ENCODE measurements at places on chromosomes 13 and 19.

DNA sequence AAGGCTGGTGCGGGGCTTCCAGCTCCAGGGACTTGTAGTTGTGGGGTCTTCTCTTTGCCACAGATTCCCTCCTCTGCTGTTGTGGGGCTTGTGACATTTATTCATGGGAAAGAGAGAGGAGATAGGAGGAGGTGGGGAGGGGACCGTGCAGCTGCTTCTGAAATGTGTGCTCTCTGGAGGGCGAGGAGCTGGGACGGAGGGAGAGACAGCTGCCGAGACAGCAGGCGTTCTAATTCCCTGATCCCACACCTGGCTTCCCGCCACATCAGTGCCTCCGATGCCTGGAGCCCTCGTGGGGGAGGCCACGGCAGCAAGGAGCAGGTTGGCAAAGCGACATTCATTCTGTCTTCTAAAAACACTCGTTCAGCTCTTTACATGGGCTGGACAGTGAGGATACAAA lies 164.4 kb downstream of the USP12 start:
- DNase-seq = peak; percentile 25

DNA sequence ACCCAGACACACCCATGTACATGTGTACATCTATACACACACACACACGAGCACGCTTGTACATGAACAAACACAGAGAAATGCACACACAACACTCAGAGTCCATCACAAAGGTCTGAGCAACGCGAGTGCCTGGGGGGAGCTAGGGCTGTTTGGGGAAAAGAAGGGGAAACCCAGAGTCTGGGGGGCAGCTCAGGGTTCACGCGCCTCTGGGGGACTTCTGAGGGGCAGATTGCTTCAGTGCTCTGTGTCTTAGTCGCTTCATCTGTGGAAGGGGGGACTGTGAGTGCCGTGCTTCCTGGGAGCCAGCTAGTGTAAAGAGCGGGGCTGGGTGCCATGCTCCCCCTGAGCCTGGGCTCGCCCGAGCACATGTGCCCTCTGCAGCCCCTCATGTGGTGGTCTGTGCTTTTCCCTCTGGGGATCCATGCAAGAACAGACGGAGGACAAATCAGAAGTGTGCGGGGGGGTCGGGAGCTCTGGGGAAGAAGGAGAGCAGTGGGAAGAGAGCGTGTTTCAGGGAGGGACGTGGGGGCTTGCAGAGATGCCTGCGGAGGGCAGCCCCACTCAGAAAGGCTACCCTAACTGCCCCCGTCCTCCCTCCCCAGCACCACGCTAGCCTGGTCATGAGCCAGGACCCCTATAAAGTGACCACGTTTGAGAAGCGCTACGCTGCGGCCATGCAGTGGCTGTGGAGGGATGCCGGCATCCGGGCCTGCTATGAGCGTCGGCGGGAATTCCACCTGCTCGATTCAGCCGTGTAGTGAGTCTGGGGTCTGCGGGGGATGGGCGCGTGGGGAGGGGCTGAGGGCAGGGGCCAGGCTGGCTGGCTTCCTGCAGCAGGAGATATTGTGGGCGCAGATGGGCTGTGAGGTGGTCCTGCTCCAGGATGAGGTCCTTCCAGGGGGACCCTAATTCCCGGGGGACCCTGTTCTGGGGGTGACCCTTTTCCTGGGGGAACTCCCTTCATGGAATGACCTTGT lies 14.0 kb downstream of the GNA15 start:
- DNase-seq = no peak

- no peak for DNase-seq
These were observed 134.8 kb upstream of the SPRY2 start for GRCh38 chr13:80475718-80476117.

DNA sequence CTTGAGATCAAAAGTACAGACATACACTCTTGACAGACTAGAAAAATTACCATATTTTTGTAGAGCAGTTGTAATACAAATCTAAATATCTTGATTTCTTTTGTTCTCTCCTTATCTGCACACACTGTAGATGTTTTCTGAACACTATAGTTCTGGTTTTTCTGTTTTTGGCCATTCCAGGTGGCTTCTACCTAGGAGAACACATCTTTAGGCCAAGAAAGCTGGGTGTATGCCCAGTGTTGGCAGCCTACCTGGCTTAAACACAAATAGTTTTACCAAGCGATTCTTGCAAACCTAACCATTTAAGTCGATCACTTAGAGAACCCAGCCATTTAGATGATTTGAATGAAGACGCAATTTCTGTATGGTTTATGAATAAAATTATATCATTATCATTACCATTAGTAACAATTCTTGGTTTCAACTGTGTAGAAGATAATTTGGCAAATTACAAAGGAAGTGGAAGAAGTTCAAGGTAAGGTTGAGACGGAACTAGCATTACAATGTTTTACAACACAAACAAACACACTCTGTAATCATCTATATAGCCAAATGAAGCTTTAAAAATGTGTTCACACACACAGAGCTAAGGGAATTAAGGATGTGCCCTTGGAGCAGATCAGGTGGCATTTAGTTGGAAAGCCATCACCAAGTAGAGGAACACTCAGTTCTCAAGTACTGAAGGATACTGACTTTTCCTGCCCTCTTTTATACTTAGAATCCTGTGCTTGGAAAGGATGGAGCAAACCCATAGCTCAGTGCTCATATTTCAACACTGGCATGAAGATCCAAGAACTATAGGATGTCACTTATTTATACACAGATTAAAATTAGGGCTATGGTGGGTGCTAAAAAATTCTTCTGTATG lies 36.2 kb downstream of the ERCC5 start:
- no peak for DNase-seq

- no peak for DNase-seq
These were observed at the start of gene CFD for GRCh38 chr19:858868-859843. CFD (plus strand) TSS chr19:859664; CDS start chr19:859690, 26 bp downstream.

DNA sequence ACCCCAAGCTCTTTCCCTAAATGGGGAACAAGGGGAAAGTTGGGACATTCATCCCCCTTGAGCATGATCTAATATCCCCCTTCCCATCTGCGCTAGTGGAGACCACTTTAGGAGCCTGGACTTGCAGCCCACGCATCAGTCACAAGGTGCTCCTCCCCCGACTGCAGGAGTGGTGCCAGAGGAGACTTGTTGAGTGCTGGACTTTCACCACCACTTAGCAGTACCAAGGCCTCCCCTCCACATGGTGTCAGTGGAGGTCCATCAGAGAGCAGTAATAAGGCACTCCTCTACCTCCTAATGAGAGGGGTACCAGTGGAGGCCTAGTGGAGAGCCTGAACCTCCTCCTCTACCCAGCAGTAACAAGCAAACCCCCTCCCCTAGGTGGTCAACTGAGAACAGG lies 22.5 kb downstream of the CAB39L start:
- DNase-seq = no peak

GRCh38 chr13:50682002-50682401 lies 161.5 kb downstream of the DLEU7 start:
- no peak for DNase-seq

DNA sequence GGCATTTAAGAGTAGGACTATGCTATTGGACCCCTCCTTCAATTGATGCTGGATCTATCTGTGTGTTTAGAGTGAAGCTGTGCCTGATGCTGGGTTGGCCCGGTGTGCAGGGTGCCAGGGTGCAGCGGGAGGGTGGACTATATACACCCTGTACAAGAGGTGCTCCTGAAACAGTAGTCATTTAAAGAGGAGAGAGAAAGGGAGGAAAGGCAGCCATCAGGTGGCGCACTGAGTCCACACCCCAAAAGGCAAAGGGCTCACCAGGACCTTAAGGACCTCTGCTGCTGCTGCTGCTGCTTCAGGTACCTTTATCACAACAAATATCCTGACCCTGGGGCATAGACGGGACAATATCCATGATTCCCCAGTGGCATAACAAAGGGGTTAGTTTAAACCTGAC lies 39.4 kb downstream of the ZNF136 start:
- no peak for DNase-seq

DNA sequence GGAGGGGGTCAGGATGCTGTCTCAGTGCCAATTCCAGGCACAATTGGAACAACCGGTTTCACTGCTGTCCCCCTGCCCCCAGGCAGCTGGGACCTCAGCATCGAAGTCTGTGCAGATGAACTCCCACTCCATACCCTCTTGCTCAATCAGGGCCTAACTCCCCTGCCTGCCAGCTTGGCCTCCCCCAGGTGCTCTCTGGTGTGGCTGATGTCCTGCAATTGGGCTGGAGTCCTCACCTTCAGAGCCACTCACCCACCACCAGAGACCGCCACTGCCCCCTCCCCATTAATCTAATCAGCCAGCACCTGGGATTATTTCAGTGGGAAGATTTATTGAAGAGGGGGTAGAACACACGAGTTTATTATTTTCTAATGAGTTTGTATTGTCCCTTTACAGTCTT lies 118.8 kb downstream of the MIPEP start:
- DNase-seq = no peak

- no peak for DNase-seq
These were observed 30.2 kb downstream of the UPF1 start for GRCh38 chr19:18861917-18862316.

DNA sequence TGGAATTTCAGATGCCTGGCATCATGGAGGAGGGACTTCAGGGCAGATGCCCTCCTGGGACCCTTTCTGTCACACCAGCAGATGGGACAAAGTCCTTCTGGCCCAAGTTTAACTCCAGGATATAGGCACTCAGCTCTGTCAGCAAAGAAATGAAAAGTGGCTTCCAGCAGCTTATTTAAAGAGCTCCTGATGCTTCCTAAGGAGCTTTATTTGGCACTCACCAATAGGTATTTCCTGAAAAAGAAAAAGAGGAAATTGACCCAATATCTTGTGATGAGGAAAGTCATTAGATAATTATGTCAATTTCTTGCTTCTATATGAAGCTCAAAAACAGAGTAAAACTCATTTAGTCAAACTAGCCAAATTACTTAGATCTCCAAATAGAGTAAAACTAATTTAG lies 224.6 kb downstream of the RAP2A start:
- DNase-seq = no peak

GRCh38 chr13:40402931-40403431 lies 263.5 kb downstream of the FOXO1 start:
- no peak for DNase-seq

- no peak for DNase-seq
These were observed 47.9 kb downstream of the KDM4B start for GRCh38 chr19:5016781-5017180.

DNA sequence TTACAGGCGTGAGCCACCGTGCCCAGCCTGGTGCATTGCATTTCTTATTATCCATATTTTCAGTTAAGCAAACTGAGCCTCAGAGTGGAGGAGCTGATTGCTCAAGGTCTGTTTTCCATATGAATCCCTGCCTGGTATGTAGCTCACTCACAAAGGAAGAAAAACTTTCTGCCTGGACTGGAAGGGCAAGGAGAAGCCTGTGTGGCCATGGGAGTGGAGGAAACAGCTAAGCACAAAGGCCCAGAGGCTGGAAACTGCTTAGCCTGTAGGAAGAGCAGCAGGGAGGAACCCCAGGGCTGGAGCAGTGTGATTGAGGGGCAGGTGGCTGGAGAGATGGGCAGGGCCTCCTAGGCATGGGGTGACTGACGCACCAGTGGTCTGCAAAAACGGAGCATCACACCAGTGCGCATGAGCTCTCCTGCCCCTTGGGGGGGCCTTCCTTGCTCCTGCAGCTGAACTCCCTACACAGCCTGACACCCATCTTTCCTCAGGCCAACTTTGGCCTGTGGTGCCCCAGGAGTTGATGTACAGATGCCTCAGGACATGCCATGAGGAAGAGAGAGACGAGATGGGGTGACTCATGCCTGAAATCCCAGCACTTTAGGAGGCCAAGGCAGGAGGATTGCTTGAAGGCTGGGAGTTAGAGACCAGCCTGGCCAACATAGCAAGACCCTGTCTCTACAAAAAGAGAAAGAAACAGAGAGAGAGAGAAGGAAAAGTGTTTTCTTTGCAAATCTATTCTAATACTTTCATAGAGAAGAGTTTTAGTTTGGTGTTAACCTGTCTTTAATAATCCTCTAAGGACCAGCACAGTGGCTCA lies 2.8 kb upstream of the HNRNPM start:
- no peak for DNase-seq

GRCh38 chr19:3188627-3189596 lies 3.2 kb downstream of the NCLN start:
- DNase-seq = no peak

DNA sequence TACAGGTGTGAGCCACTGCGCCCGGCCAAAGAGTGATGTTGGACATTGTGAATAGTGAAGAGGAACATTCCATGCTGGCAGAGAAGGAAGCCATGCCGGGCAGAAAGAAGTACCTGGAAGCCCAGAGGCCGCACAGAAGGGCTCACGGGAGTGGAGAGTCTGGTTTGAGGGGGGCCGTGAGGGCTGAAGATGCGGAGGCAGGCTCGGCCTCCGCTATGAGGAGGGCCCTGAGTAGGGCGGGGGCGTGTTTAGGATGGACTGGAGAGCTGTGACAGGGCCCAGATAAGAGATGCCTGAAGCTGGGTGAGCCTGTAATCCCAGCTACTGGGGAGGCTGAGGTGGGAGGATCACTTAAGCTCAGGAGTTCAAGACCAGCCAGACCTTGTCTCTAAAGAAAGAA lies 1.6 kb downstream of the JOSD2 start:
- DNase-seq = no peak

DNA sequence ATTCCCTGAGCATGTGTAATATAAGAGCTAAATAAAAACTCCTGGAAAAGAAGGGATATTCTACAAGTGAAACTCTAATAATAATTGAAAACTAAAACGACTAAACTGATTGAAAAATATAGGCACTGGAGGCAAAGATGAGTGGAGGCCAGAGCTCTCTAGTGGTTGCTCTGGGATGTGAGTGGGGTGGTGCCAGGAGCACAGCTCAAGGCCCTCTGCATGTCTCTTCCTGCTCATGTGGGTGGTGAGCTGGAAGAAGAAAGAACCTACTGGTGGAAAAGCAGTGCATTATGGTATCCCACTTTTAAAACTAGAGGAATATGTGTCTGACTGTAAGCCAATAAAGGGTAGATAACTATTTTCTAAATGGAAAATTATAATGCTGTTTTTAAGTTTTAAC lies 15.8 kb upstream of the ARHGEF7 start:
- DNase-seq = no peak

GRCh38 chr19:15979293-15979692 lies 30.5 kb downstream of the OR10H4 start:
- DNase-seq = no peak

DNA sequence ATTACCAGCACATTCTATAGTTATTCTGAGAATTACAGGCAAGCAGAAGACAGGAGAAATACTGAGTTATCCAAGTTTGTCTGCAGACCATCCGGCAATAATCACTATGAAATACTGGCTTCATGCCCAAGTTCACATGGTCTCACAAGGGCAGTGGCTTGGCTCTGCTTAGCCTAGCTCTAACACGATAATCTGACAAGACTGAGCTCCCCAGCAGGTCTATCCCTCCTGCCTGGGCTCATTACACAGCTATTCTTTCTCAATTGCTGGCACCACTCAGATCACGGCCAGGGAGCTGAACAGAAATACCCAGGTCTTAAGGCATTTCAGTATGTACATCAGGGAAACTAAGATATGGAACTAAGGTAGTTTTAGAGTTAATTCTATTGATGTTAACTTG lies 361.6 kb upstream of the PCDH20 start:
- no peak for DNase-seq

GRCh38 chr13:40787062-40787461 lies 2.3 kb upstream of the SLC25A15 start:
- no peak for DNase-seq

GRCh38 chr13:37953696-37954095 lies 84.1 kb upstream of the TRPC4 start:
- no peak for DNase-seq
